ENCODE measurements at places on chromosomes 6 and 20. TPM values are rescaled to one million over a fixed set of nuclear protein-coding genes. Genes with fewer than 3 reads are reported as not detected.

DNA sequence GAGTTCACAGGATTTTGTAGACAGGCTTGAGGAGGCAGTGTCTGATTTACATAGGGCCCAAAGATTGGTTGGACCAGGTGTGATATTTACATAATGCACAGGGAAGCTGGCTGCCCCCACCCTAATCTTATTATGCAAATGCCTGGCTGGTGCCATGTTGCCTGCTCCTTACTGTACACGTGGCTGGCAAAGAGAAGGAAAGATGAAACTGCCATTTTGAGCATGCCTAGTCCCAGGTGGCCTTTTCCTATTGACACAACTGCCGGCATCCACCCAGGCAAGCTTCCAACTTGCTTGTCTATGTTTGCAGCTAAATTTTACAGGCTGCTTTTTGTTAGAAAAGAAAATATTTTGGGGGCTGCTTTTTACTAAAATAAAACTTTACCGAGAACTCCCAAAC is 174.6 kb downstream of the LMBRD1 start:
- no peak for DNase-seq

DNA sequence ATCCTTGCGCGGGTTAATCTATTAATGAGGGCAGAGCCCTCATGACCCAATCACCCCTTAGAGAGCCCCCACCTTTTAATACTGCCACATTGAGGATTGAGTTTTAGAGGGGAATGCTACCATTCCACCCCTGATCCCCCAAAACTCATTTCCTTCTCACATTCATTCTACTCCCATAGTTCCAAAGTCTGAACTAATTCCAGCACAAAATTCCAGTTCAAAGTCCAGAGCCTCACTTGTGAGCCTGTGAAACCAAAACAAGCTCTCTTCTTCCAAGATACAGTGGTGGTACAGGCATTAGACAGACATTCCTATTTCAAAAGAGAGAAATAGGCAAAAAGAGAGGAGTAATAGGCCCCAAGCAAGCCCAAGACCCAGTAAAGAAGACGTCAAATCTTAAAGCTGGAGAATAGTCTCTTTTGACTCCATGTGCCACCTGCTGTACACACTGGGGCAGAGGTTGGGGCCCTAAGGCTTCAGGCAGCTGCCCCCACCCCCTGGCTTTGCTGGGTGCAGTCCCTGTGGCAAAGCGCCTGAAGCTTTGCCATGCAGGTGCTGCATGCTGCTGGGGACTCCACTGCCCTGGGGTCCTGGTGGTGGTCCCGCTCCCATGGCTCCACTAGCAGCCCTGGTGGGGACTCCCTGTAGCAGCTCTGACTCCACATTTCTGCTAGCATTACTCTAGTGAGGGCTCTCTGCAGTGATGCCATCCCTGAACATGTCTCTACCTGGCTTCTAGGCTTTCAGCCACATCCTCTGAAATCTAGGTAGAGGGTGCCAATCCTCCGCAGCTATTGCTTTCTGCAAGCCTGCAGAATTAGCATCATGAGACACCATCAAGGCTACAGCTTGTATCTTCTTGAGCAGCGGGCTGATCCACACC is 41.3 kb downstream of the RSPH3 start:
- DNase-seq = no peak

DNA sequence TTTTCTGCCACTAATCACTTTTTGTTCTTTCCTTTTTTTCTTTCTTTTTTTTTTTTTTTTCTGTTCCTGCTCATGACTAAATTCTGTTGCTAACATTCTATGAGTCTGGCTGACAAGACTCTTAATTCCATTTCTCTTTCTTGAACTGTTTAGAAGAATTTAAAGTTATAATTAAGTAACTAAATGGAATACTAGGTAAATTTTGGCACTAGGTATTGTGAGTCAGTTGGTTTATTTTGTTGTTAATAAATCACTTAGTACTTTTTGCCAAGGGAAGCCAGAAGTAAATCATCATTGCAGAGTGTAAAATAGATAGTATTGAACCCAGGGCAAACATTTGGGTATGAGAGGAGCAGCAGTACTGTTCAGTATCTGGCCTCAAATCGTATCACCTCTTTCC is 42.0 kb upstream of the PRDM1 start:
- DNase-seq = no peak

DNA sequence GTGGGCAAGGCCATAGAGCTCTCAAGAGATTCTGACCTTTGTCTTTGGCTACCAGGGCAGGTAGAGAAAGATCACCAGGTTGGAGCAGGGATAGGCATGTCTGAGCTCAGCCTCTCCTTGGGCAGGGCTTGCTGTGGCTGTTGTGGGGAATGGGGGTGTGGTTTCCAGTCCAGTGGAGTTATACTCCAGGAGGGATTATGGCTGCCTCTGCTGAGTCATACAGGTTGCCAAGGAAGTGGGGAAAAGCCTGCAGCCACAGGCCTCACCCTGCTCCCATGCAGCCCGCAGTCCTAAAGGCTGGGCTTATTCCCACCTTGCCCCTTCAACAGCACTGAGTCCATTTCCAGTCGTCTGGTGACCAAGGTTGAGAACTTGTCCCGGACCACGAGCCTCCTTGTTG is 21.9 kb downstream of the MEP1A start:
- no peak for DNase-seq

- no peak for DNase-seq
Measured at GRCh38 chr6:72286911-72287311, 335.0 kb upstream of the KCNQ5 start.

DNA sequence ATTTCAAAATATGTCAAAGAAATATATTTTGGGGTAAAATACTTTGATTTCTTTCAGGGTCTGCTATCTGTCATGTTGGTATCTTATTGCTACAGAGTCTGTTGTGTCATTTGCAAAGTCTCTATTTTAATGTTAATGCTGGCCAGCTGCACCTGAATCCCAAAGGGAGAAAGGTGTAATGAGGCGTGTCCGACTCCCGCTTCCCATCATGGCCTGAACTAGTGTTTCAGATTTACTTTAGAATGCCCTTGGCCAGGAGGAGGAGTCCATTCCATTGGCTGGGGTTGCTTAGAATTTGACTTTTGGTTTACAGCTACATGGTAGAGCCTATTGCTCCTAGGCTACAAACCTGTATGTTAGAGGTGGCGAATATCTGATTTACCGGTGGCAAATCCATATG is 69.3 kb downstream of the FAM50B start:
- no peak for DNase-seq

DNA sequence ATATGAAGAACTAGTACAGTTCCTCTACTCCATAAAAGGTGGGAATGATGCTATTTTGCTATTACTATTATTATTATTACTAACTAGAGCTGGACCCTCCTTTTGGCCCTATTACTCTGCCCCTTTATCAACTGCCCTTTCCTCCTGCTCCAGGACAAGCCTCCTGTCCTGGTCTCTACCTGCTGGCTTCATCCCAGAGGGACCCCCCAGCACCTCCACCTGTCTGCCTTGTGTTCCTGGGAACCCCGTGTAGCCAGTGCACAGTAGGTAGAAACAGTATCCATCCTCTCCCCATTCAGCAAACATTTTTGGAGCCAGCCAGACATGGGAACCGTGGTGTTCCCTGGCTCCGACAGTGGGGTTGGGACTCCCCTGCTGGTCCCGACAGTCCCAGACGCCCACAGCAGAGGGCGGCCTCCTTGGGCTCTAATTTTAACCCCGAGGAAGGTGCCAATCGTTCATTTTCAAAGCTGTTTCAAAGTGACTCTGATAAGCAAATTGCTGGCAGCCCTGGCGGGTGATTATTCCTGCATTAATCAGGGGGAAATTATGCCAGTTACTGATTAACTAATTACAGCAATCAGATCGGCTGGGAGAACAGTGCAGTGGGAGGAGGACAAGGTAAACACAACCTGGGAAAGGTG is 44.2 kb upstream of the MDGA1 start:
- DNase-seq = peak; percentile 64

- DNase-seq = no peak
Measured at GRCh38 chr6:26394289-26394688, 7.8 kb upstream of the BTN3A1 start.

- DNase-seq = no peak
Measured at GRCh38 chr6:9496837-9497236, 918.0 kb downstream of the TFAP2A start.

- DNase-seq = no peak
Measured at GRCh38 chr20:62805155-62805710, 598 bp downstream of the OGFR start.

DNA sequence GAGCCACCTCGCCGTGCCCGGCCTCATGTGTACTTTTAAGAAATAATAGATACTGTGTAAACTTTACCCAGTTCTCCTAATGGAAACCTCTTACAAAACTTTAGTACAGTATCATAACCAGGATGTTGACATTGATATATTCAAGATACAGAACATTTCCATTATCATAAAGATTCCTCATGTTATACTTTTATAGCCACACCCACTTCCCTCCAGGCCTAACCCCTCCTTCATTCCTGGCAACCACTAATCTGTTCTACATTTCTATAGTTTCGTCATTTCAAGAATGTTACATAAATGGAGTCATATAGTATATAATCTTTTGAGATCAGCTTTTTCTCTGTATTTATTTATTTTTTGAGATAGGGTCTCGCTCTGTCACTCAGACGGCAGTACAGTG is 52.6 kb upstream of the SALL4 start:
- DNase-seq = no peak

- no peak for DNase-seq
Measured at GRCh38 chr20:24771542-24772061, 177.5 kb upstream of the CST7 start.

DNA sequence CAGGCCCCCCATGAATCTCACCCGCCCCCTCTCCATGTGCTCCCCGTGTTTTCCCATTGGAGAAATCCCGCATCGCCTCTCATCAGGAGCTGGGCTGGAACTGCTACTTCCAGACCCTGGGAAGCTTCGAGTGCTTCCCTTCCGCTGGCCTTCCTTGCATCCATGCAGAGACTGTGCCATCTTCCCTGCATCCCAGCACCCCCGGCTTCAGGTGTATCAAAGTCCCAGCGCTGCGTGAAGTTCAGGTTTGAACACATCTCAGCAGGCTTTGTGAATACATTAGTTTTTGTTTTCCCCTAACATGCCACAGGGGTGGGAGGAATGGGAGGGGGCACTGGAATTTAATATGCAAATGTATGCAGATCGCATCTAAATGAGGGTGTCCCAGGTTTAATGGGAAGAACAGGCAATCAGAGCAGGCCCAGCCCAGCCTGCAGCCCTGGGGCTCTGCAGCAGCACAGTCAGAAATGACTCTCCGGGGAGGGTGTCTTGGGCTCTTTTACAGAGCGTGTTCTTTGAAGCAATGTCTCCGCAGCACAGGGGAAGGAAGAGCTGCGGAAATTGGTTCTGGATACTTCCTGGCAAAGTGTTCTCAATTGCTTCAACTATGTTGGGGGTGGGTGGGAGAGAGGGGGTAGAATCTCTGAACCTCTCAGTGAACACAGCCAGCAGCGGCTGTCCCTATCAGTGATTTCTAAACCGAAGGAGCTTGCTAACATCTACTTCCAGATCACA is 8.3 kb upstream of the MMP9 start:
- peak; percentile 34 for DNase-seq

GRCh38 chr6:158373214-158373613 is 60.9 kb downstream of the TULP4 start:
- no peak for DNase-seq

DNA sequence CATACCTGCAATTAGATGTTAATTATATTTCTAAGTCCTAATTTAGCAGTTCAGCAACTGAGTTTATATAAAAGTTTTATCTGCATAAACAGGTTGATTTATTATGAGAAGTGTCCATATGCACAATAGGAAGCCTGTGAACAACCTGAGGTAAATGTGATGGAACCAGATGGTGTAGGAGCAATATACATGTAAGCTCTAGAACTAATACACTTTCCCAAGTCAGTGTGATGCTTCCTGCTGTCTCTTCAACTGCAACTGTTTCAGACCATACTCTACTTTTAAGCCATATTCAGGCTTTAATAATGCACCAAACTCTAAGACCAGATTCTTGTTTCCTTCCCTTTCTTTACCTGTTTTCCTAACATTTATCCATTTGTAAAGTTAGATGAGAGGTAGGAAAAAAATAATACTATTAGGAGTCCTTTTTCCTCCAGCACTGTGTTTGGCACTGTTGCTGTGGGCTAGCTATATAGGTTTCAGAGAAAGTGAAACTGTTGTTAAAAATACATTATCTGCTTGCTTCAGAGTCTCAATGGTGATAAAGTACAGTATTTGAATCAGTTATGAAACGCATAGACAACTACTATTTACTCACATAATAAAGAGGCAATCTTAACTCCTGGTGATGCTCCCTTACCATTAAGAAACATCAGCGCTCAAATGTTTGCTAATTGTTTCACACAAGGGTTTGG is 1009.3 kb downstream of the GRIK2 start:
- no peak for DNase-seq

DNA sequence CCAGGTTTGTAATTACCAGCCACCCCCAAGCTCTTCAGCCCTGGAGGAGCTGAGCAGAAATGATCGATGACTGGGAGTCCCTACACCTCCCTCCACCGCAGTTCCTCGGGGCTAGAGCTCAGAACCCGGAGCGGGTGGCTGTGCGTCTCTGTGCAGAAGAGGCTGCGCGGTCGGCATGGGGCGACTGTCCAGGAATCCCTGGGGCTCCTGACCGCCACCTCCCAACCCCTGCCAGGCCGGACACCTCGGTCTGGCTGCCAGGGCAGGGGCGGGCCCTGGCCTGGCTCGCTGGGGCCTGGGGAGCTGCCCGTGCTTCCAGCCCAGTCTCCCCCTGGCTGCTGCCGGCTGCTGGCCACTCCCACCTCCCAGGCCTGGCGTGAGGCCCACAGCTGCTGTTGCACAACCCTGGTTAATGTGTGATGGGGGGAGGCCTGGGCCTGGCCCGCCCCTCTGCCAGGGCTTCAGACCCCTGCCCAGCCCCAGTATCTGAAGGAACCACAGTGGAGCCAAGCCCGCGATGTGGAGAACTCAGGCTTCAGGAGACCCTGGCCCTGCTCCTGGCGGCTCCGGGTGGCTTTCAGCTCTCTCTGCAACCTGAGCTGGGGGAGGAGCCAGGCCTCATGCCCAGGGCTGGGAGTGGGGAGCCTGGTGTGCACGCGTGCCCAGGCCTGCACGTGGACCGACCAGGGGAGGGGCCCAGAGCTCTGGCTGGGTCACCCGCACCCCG is 1.2 kb downstream of the SLC2A4RG start:
- peak; percentile 75 for DNase-seq

DNA sequence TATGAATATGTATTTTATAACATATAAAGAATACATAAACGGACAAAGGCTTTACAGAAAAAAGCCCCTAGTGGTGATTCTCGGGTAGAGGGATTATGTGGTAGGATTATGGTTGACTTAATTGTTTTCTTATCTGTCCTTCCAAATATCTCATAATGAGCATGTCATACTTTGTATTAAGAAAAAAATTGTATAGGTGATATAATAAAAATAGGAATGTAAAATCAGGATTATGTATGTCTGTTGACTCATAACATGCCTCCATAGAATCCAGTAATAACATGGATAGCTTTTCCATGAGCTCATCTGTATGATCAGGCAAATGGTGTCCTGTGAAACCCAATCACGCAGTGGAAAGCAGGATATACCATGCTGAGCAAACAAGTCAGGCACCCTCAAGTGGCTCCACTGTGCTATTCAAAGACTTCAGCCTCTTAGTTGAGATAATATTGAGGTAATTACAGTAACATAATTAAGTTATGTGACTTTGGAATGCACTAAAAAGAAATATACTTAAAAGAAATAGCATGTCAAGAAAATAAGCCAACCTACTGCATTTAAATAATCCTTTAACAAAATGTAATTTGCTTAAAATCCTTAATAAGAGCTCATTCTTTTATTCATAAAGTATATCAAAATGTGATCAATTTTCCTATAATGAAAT is 39.6 kb upstream of the PRELID3B start:
- no peak for DNase-seq

GRCh38 chr20:845226-845868 is 11.8 kb downstream of the FAM110A start:
- DNase-seq = peak; percentile 31

PRKN gene
- total RNA-seq = 0.59 TPM

PACSIN1 gene
- total RNA-seq = 12.6 TPM

TREM1 gene
- total RNA-seq = not detected

RRAGD gene
- total RNA-seq = 25.4 TPM

OR12D3 gene
- not detected for total RNA-seq
